Activated CD8-positive, alpha-beta memory T cell treated with anti-CD3 and anti-CD28 coated beads for 4 hours (primary cell): ENCODE measurements at places on chromosomes 1 and 21.
A peak's percentile ranks its signal among the peaks of the same experiment; 100 is the strongest.

DNA sequence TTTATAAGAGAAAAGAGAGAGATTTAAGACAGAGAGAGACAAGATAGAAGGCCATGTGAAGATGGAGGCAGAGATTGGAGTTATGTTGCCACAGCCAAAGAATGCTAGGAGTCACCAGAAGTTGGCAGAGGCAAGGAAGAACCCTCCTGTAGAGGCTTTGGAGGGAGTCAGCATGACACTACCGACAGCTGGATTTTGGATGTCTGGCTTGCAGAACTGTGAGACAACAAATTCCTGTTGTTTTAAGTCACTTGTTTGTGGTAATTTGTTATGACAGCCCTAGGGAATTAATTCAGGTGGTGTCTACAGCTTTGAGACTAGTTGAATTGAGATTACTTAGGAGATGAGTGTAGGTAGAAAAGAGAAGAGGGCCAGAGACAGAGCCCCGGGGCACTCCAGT is 158.5 kb downstream of the DNM3 start:
- no peak for DNase-seq

- DNase-seq, result no peak
Measured at GRCh38 chr1:151546011-151546925, 6.2 kb downstream of the TUFT1 start.

DNA sequence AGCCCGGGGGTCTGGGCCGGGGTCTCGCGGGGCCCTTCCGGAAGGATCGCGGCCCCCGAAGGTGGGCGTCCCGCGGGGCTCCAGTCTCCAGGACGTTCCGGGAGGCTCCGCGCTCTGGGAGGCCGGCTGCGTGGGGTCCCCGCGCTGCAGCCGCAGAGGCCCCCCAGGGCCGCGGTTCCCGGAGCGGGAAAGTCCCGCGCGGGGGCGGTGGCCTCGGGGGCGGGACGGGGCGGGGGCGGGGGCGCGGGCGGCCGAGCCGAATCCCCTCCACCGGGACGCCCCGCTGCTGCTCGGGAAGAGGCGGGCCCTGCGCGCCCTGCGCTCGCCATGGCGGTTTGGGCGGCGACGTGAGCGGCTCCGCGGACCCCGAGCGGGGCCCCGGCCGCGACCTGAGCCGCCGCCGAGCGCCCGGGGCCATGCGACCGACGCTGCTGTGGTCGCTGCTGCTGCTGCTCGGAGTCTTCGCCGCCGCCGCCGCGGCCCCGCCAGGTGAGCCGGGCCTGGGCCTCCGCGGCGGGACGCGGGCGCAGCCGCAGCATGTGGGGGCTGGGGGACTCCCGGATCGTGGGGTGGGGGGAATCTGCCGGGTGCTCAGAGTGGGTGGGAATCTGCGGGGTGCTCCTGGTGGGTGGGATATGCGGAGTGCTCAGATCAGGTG is at the start of gene IFNGR2:
Gene IFNGR2, plus strand, starts transcription at position 286 of the 658 bp plus-strand sequence. Its CDS starts 131 bp downstream, at position 417.
- no peak for DNase-seq

DNA sequence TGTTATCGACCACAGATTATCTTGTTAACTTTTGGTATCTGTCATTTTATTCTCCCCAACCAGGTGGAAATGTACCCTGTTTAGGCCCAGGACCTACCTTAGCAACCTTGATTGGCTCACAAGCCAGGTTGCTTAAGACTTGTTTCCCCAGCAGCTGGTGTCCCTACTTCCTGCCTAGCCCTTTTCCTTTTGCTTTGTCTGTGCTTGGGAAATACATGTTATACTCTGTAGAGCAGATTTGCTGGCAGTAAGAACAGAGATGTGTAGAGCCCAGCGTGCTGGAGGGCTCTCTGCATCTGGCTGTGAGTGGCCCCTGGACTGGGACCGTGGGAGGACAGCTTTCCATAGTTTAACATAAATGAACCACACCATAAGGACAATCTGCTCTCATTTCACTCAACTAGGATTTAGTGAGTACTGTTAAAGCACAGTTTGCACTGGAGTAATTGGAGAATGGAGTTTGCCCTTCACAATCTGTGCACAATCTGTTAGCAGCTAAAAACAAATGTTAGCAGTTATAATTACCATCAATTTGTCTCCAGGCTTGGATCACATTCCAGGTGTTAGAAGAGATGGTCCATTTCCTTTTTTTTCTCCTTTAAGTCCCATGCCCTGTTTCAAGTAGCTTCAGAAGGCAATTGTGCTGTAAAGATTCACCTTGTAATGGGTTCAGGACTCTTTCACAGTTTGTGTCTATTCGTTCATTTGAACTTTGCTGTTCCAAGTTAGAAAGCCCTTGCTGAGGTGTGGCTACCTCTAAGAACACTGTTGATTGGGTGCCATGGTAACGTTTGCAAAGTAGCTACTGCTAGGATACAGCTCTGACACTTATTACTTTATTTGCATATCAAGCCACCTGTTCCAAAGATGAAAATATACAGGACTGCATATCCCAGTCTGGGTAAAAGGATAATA is at the start of gene APOBEC4:
Gene APOBEC4, minus strand, starts transcription at position 770 of the 915 bp plus-strand sequence. CDS start 4,535 bp downstream, outside the sequence.
- DNase-seq, result no peak

DNA sequence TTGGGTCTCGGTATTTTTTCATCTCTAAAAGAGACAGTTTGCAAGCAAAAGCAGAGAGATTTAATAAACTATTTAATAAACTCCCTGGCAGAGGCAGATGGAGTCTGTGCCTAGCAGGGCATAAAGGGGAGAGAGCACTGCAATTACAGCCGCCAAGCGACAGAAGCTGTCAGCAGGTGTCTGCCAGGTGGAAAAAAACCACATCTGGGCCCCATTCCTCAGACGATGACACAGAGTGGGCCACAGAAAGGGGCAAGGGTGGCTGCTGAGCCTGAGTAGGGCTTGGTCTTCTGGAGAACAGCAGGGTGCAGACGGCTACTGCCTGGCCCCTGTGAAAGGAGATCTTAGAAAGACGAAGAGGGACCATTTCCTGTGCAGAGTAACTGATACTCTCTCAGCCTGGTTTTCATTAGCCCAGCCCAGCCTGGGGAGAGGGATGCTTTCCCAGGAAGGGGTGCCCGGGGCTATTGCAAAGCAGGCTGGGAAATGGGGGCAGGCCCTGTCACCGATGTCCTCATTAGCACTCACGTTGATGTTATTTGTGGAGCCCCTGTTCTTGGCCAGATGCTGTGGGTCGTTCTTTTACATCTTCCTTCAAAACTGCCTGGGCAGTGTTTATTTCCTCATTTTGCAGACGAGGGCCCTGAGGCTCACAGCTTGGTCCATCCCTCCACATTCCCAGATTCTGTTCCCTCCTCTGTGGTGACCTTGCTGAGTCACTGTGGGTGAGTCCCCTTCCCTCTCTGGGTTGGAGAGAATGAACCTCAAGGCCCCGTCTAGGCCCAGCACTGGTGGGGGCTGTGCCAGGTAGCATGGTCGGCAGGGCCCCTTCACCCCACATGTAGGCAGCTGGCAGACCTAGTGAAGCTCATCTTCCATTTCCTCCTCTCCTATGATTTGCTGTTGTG is 472.7 kb downstream of the PTPRU start:
- no peak for DNase-seq

GRCh38 chr1:70299472-70299871 is 55.0 kb downstream of the ANKRD13C start:
- no peak for DNase-seq

DNA sequence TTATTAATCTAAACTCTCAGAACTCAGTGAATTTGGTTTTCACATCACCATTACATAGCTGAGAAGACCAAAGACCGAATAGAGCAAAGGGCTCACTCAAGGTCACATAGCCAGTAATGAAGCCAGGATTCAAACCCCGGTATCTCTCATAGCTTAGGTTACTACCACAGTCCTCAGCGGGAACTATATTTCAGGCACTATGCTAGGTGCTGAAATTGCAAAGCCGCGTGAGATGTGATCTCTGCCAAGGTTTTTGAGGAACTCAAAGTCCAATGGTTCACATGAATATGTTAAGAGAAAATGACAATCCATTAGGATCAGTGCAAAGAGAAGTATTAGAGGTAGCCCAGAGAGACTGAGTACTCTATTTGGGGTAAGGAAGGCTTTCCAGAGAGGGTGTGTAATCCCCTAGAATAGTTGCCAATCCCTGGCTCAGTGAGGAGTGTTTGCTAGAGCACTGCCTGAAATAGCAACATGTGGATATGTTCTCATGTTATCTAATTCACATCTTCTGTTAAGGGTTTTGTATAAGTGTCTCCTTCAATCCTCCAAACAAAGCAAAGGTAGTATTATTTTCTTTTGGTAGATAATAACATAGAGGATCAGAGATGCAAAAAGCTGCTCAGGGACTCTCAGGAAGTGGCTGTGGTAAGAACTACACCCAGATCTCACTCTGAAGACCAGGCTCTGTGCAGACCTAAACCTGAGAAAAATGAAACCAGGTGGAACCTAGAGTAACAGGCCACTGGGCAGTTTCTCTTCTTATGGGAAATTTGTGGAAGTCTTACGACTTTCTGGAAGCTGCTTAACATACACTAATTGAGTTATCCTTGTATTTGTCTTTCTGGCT is 93.1 kb upstream of the C8B start:
- DNase-seq, result no peak

GRCh38 chr1:15271196-15271595 is 24.2 kb downstream of the FHAD1 start:
- DNase-seq, result no peak

GRCh38 chr21:14736162-14736561 is 190.0 kb upstream of the SAMSN1 start:
- DNase-seq, result no peak

GRCh38 chr1:89100412-89100811 is 25.5 kb downstream of the GBP2 start:
- no peak for DNase-seq

GRCh38 chr1:1136547-1137230 is 20.8 kb upstream of the C1orf159 start:
- no peak for DNase-seq

DNA sequence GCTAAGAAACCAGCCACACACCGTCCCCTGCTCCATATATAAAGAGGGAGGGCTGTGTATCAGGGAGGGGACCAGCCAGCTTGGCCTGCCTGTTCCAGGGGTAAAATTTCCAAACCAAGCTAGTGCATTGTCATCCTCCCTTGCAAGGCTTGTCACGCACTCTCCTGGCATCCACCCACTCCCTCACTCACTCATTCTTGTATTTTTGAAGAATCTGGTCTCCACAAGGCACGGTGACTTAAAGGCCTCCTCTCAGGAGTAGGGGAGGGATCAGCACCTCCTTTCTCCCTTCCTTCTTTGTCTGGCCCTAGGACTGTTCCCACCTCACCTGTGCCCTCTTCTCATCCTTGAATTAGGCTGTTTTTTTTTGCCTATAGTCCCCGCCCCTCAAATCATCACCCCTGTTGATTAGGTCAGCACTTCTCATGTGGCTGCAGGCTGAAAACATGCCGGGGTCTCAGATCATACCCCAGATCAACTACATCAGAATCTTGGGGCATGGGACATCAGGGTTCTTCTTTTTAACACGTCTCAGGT is 5.0 kb downstream of the ABCA4 start:
- DNase-seq, result no peak

DNA sequence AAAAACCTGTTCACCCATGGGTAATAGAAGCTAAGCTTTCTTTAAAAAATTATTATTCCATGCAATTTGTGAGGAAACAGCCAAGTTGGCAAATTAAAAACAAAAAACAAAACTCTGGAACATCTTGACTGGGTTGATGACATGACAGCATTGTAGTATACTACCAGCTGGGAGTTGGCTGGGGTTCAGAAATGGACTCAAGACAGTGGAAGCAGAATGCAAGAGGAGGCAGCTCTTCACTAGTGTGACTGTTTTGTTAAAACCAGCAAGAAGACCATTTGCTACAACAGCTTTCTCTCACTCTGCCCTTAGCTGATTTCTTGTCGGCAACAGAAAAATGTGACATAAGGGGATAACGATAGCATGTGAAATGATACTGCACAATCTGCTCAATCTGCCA is 1298.9 kb upstream of the ADGRL4 start:
- no peak for DNase-seq

DNA sequence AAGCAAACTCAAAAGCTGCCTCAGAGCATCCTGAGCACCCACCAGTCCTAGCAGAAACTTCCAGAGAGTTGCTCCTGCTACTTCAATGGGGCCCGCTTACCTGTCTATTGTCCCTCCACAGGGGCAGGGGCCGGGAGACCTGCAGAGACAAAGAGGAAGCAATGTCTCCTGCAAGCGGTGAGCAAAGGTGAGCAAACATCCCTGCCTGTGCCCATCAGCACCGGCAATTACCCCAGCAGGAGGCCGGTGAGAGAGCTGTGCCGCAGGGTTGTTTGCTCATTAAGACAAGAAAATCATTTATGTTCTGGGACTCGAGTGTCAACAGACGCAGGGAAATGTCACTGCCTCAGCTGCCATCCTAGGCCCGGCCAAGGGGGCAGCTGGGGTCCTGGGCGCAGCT is 53.8 kb upstream of the TARDBP start:
- no peak for DNase-seq

GRCh38 chr1:206971029-206971655 is 882 bp upstream of the FCAMR start:
- DNase-seq, result no peak

GRCh38 chr1:1435106-1435903 is at the start of gene VWA1:
Gene VWA1, plus strand, starts transcription at chr1:1435690. Its CDS starts 59 bp downstream, at chr1:1435749.
- peak; percentile 15 for DNase-seq

DNA sequence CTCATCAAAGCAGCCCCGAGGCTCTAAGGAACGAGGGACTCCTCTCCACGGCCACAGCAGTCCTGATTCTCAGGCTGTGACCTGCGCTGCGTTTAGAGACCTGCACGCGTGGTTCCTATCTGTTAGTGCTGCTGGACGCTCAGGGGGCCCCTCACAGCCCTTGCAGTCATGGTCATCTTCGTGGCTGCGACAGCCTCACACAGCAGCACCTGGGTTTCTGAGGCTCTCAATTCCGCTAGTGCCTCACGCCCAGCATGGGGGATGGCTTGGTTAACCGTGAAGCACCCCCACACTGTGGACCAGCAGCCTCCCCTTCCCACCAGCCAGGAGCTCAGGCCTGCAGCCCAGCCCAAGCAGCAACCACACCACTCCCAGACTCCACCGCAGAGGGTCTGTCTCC is 7.8 kb downstream of the MORN1 start:
- DNase-seq, result no peak

DNA sequence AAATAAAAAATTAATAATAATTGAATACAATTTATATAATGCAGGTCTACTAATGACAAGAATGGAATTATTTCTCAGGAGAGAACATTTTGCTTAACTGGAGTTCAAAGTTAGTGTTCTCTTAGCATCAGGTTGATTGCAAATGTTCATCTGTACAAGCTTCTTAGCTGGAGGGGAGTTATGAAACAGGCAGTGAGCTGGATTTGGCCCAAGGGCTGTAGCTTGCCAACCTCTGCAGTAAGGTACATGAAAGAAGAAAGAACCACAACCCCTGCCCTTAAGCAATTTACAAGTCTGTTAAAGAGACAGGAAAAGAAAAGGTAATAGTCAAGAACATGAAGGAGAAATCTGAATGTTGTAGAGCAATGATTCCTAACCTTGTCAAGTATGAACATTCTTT is 17.0 kb downstream of the LPGAT1 start:
- no peak for DNase-seq
